ENCODE measurements at places on chromosomes 16 and 17.

- DNase-seq = no peak
Measured at GRCh38 chr17:73387746-73388577, 76.2 kb upstream of the CDC42EP4 start.

DNA sequence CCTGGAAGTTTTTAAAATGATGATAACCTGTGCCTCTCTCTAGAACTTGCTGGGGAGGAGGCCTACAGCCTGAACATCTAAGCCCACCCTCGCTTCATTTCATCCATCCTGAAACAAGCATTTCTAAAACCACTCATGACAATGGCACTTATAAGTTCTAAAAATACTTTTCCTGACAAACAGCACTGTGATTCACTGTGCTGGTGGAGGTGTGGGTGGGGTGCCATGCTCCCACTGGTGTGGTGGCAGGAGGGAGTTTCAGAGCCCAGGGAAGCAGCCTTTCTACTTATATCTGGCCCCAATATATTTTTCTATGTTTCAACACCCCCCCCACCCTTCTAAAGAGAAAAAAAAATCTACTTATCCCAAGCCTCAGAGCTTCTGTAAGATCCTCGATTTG, 52.6 kb downstream of the RAB11FIP4 start:
- no peak for DNase-seq

DNA sequence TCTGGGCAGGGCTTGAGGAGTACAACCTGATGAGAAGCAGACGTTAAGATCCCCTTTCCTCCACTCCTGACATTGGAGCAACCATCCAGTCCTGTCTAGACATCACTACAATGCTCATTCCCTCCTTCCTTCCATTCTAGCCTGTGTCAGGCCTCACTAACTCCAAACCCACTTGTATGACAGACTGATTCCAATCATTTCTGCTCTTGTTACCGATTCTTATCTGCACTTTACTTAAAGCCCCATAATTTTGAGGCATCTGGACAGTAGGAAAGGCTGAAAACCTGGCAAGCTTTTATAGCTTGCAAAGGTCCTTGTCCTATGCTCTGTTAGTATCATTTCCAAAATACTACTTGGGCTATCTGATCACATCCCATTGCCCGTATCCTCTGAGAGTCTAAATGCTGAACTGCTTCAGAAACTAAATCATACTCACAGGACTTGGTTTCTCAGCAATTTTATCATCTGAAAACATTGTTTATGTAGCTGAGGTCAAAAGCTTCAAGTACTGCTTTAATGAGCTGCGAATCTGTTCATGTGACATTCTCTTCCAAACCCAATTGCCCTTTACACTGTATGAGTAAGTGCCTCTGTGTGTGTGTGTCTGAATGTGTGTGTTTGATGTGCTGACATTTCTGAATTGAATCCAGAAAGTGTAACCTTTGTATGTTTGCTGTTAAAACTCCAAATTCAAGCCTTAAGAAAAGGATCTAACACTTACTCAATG, 57.2 kb upstream of the CACNG3 start:
- no peak for DNase-seq

- no peak for DNase-seq
Measured at GRCh38 chr16:57920215-57920879, 50.6 kb downstream of the CNGB1 start.

DNA sequence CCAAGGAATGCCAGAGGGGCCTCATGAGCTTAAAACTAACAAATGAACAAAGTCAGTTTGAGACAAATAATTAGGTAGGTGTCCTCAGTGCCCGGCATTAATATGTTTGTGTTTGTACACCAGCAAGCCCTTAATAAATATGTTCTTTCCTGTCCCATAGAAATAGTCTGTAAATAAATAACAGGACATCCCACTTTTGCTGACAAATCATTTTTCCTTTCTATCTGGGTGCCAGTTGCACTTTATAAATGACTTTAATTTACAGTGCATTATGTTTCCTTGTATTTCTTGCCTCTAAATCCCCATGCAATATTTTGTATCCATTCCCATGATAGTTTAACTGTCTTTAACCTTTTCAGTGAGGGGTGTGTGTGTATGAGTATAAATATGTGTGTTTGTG, 170.3 kb downstream of the CBLN1 start:
- no peak for DNase-seq

GRCh38 chr17:73291260-73291801, 20.5 kb downstream of the CDC42EP4 start:
- no peak for DNase-seq

DNA sequence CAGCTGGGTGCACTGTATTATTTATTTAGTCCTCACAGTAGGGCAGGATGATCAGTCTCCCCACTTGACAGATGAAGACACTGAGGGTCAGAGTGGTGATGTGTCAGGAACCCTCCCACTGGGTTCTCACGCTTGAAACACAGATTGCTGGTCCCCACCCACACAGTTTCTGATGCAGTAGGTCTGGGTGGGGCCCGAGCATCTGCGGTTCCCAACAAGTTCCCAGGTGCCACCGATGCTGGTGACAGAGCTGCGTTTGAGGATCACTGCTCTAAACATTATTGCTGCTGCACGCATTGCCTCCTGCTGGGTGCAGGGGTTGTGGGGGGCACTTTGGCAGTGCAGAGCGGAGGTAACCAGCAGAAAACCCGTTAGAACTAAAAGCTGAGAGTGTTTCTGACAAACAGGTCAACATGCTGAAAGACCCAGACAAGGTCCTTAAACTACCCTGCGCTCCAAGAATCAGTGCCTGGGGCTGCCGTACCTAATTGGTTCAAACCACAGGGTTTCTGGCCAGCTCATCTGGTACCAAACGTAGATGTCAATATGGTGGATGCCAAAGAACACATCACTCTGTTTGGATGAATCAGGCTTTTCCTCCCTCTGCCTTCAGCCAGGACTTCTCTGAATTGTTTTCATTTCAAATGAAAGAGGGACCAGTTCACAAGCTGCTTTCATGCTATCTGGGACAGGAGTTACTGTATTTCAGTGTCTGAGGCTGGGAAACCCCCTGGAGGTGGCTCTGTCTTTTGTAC, 76.0 kb downstream of the ABCC1 start:
- peak; percentile 36 for DNase-seq

DNA sequence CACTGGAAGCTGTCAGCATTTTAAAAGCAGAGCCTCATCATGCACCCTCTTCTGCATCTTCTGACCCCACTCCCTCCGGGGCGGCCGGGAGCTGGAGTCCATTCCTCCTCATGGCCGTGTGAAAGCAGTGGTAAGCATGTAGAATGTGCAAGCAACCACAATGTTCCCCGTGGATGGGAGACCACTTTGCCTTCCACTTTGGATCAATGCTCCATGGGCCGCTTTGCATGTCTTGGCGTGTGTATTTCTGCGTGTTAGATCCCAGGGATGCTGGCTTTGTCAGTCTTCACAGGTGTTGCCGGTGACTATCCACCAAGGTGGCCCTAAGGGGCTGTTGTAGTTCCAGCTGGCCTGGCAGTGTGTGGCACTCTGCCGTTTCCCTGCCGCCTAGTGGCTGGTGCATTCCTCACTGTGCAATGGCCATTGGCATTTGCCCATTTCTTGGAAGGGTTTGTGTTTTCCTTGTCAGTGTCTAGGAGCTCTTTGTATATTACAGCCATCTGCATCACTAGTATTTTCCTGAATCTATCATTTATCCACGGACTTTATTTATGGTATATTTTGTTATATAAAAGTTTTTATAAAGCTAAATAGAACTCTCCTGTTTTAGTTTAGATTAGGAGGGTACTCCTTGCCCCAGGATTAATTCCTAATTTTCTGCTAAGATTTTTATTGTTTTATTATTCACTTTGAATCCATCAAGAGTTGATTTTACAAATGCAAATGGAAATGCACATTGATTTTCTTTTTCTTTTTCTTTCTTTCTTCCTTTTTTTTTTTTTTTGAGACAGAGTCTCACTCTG, 5.8 kb upstream of the ALDH3A1 start:
- no peak for DNase-seq

- no peak for DNase-seq
Measured at GRCh38 chr16:67342616-67343015, 16.0 kb downstream of the LRRC36 start.

- no peak for DNase-seq
Measured at GRCh38 chr17:11467639-11468038, 130.6 kb upstream of the DNAH9 start.

Data from activated naive CD8-positive, alpha-beta T cell treated with anti-CD3 and anti-CD28 coated beads for 36 hours (primary cell).